ENCODE measurements at places on chromosomes 7 and 10.

- DNase-seq, result no peak
Measured at GRCh38 chr7:36301914-36302771, 87.5 kb upstream of the ANLN start.

DNA sequence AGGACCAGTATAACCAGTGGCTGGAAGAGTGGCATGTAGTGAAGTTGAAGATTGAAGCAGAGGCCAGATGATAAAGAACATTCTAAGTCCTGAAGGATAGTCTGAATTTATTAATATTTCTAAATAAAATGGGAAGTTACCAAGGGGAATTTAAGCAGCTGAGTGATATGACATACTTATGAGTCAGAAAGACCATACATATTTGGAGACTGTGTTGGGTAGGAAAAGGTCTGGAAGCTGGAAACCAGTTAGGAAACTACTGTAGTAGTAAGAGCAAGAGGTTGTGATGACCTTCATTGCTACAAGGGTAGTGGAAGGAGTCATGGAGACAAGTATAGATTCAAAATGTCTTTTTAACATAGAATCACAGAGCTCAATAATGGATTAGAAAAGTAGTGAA, 752.3 kb downstream of the SUGCT start:
- no peak for DNase-seq

DNA sequence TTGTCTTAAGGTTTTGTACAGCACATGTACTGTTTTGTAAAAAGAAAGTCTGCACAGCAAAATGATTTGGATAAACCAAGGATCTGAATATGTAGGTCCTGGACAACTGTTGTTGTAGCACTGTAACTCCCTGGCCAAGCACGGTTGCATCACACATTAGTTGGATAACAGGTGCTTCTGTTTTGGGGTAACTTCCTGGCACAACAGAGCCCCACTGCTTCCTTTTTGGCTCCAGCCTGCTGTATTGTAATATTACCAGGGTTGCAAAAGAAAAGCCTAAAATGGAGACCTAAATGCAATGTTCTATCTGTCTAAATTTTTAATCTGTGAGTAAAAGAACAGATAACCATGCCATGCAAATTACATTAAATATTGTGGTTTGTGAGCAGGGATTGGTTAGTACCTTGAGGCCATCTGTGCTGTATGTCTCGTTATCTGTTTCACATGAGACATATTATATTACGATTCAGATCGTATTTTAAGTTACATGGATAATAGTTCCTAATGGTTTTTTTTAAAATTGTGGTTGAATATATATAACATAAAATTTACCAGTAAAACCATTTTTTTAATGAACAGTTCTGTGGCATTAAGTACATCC, 27.5 kb upstream of the WAC start:
- DNase-seq, result no peak

DNA sequence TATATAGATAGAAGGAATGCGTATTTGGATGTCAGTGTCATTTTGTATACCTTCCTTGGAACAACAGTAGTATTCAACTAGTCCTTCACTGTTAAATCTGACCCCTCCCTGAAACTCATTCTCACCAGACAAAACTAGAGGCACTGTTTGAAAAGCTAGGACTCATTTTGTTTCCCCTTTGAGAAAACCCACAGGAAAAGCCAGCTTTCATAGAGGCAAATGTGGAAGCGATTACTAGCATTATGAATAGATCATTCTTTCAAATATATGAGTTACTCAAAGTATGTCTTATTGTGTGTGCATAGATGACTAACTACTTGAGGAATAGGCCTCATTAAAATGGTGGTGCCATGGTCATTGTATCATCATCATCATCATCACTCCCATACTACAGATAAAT, 1.9 kb upstream of the ASB15 start:
- DNase-seq, result no peak

DNA sequence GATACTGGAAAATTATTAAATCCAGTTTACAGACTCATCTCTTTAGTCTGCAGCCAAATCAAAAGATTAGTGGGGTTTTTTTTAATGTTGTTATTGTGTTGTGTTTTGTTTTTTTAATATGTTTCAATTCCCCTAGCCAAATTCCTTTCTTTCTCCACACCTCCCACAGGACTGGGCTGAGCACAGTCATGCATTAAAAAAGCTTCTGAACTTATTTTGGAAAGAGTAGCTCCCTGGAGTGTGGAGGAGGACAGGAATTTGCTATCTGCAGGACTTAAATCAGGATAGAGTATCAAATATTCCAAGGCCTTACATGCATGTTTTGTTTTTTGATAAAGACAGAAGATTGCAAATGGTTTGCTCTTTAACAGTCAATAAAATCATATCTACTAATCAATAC, 90.7 kb downstream of the GNAI1 start:
- DNase-seq, result no peak

- DNase-seq, result no peak
Measured at GRCh38 chr7:99631295-99632109, 14.8 kb downstream of the ZSCAN25 start.

DNA sequence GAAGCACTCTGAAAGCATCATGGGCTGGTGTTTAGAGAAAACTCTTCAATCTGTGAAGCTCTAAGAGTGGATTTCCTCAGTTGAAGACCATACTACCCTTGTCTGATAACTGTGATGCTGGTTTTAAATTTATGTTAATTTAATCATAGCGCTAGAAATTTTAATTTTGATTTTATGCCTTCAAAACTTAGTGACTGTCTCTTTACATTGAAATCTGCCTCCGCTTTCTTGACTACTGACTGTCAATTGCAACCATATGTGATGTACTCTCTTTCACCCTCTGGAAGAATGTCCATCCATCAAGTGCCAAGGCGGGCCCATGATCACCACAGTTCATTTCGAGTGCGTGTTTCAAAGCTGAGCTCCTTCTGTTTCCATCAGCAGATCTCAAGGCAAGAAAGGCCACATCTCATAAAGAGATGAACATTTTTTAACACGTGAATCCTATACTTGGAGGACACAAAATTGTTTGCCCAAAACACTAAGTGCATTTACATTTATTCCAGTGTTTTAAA, 147.1 kb downstream of the ITGA8 start:
- no peak for DNase-seq

- no peak for DNase-seq
Measured at GRCh38 chr10:101565936-101566332, 22.1 kb downstream of the POLL start.
